ENCODE measurements at places on chromosomes 16 and 17.

- DNase-seq, result no peak
Observed at GRCh38 chr16:86127366-86127765, 228.4 kb downstream of the IRF8 start.

GRCh38 chr16:31000671-31001382, 9.6 kb downstream of the STX1B start:
- DNase-seq, result no peak

DNA sequence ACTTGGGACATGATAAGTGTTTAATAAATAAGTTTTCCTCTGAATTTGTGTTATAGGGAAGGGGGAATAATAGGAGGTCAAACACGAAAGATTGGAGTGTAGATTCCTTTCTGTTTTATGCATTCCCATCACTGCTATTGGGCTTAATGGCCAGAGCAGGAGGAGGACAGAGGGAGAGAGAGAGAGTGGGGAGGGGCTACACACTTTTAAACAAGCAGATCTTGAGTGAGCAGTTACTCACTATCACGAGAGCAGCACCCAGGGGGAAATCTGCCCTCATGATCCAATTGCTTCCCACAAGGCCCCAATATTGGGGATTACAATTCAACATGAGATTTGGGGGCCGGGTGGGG, 505.0 kb downstream of the GRIN2A start:
- DNase-seq, result no peak

GRCh38 chr17:13636951-13637350, 35.2 kb upstream of the HS3ST3A1 start:
- DNase-seq, result no peak

DNA sequence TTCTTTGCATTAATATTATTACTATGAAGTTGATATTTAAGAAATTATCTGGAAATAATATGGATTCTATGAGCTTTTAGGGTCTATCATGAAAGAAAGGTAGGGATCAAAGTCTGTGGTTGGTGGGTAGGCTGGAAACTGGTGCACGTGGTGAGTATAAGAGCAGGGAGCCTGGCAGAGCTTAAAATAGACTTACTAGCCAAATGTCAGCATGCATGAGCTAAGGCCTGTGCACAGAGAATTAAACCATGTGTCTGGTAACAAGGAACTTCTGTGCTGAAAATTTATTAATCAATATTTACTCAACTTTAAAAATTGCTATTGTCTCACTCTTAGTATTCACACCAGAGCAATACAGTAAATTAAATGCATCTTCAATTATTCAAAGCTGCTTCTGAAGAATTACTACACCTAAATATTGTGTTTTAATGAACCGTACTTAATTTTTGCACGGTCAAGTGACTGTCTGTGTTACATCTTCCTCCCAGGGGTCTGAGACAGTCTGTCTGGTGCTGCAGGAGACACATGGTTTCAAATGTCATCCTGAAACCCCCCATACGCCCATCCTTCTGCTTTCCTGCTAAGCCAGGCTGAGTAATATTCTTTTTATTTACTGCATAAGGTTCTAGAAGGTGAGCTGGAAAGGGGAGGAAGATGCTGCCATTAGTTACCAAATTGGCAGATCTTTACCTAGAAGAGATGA, 161.0 kb upstream of the NLRP1 start:
- DNase-seq, result no peak

DNA sequence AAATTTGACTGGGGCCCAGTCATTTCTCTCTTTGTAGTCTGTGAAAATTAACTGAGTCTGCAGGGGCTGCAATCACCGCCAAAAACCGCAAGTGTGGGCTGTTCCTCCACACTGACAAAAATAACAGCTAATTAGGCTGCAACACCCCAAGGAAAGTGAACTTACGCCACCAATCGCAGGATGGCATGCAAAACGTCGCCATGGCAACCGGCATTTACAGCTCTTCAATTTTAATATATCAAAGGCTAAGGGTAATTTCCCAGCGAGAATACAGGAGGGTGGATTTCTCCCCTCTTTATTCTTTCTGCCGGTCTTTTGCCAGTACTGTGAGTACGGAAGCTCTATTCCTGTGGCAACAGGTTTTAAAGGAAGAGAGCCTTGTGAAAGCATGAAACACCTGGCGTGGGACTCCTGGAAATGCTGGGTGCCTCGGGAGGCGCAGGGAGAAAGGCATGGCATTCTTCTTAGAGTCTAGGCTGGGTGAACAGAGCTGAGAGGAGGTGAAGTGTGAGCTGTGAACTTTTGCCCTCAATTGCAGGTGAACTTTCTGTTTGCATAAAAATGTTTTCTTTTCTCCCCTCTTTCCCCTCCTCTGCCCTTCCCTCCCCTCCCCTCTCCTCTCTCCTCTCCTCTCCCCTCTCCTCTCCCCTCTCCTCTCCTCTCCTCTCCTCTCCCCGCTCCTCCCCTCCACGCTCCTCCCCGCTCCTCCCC, 399.7 kb downstream of the XYLT1 start:
- no peak for DNase-seq

GRCh38 chr17:57466017-57466471, 209.7 kb downstream of the MSI2 start:
- DNase-seq, result no peak

DNA sequence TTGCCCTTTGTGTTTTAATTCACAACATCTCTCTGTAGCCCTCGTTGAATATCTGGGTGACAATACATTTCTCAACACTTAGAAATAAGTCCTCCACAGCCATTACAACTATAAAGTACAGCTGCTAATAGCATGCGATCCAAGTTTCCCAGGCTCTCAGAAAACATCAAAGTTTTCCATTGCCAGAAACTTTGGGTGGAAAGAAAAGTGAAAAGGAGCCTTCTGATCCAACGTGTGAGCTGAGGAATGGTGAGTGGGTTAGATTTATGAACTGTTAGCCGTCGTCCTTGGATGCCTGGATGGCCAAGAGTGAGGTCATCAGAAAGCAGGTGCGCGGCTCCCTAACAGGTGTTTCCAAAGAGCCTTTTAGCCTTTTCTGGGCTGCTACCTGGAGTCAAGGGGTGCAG, 258.0 kb downstream of the PMP22 start:
- no peak for DNase-seq

GRCh38 chr17:44795928-44796327, 34.2 kb downstream of the GJC1 start:
- DNase-seq, result no peak

- peak; percentile 76 for DNase-seq
Observed at GRCh38 chr17:38867179-38867967, 2.5 kb upstream of the LASP1 start.

DNA sequence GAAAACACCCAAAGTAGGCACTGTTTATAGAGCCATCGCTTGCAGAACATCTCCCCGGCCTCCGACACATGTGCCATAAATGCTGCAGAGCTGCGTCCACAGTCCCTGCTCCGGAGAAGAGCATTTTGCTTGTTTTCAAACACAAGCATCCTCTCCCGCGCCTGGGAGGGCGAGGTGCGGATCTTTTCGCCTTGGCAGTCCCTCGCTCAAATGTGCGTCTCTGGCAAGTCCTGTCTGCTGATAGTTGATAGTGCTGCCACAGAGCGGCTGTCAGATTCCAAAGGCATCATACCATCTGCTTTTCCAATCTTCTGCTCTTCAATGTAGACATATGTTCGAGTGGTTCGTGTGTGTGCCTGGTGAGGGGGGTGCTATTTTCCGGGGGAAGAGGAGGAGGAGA, 603.7 kb downstream of the MAF start:
- DNase-seq, result no peak

- DNase-seq, result peak; percentile 2
Observed at GRCh38 chr16:22123146-22123545, 30.8 kb downstream of the VWA3A start.

DNA sequence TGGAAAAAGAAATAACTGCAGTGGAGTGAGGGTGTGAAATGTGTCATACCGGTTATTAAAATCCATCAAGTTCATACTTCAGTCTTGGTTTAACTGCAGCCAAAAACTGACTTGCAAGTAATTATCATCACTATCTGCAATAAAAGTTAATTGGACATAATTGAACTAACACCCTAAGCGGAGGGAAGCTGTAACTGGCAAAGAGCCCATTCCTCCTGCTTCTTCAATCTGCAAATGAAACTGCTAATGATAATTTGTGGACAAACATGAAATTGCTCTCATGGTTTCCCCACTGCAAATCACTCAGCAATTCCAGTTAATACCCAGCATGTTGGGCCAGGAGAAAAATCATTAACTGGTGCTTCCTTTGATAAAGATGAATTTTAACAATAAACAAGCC, 46.5 kb downstream of the FAM222B start:
- DNase-seq, result no peak

DNA sequence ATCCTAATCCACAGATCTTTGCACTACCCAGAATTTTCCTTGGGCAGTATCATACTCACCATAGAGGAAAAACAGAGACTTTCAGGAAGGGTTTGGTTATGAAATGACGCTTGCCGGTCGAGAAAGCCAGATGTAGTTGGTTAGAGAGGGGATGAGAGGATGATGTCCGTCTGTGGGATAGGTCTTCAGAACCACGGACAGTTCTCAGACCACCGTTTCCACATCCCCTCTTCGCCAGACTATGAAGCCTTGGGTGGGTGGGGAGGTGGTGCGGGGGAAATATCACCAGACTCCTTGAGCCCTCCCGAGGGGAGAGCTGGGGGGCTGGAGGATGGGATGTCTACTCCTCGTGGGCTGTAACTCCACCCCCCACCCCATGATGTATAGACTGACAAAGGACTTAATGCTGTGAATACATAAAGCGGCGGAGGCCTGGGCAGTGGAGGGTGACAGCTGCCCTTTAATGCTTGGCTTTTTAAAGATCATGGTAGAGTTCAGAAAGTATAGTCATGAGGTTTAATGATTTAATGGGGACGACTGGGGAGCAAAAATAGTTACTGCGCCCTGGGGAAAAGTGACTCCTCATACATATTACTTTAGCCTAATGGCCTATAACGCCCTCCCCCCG, 96.6 kb downstream of the MRM1 start:
- DNase-seq, result no peak

DNA sequence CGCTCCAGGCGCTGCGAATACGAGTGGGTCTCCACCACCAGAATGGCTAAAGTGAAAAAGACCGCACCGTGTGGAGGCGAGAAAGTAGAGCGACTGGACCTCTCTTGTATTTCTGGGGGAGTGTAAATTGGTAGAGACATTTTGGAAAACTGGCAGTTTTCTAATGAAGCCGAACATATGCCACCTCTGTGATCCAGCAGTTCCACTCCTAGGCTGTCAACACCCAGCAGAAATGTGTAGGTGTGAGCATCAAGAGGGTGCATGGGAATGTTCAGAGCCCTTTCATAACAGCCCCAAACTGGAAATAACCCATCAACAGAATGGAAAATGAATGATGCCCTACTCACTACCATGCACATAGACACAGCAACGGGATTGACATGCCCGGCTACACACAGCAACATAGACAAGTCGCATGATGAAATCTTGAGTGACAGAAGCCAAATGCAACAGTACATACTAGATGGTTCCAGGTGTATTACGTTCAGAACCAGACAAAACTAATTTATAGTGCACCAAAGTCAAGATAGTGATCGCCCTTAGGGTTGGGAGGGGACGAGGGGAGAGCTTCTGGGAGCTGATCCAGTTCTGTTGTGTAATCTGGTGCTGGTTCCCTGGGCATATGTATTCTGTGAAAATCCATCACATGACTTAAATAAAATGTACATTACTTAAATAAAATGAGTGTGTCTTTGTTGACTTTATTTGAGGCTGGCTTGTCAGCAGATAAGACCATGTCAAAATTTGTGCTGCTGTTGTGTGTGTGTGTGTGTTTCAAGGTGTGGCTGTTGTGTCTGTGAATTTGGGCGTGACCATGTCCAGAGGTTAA, 877 bp upstream of the BCL7C start:
- DNase-seq, result peak; percentile 29

DNA sequence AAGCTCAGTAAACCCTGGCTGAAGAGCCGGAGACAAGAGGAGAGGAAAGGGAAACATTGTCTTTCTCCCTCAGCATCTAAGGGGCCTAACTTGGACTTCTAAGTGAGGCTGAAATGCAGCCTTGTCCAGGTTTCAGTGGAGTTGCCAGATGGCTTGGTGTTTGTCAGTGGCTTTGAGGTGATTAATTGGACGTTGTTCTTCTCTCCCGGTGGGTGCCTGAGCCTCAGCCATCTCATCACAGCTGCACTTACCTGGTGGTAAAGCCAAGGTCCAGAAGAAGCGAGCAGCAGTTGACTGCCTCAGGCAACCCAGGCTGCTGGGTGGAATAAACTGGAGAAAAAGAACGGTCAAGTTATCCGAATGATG, 202.2 kb upstream of the NLRP1 start:
- DNase-seq, result no peak

- peak; percentile 82 for DNase-seq
Observed at GRCh38 chr17:72614871-72615626, 477.4 kb downstream of the SLC39A11 start.

DNA sequence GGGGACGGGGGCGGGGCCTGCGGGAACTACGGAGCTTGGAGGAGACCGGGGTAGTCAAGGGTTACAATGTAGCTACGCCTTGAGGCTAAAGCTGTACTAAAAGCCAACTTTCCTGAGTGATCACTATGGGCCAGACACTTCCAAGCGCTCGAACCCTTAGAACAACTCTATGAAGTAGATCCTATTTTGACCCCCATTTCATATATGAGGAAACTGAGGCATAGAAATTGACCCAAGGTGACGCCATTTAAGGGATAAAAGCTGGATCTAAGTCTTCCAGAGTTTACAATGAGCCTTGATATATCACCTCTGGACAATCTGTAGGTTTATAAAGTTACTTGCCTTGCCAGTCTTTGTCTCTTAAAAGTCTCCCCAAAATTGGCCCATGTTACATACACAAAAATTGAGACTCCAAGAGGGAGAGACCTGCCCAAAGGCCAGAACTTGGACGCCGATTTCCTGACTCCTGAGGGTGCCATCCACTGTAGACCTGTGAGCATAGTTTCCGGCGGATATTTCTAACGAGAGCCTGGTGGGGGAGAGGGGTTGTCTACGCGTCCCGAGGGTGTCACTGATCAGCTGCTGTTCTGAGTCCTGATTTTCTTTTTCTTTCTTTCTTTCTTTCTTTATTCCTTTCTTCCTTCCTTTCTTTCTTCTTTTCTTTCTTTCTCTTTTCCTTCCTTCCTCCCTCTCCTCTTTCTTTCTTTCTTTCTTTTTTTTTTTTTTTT, 555 bp upstream of the NCBP3 start:
- DNase-seq, result no peak

- DNase-seq, result peak; percentile 93
Observed at GRCh38 chr16:64983963-64984362, 137.9 kb downstream of the CDH11 start.

GRCh38 chr16:7182510-7183109, 150.0 kb upstream of the RBFOX1 start:
- DNase-seq, result no peak

- DNase-seq, result no peak
Observed at GRCh38 chr16:66918803-66919568, at the start of gene CDH16. Gene CDH16, minus strand, starts transcription at chr16:66918885. Its CDS starts 820 bp downstream, at chr16:66918065.

DNA sequence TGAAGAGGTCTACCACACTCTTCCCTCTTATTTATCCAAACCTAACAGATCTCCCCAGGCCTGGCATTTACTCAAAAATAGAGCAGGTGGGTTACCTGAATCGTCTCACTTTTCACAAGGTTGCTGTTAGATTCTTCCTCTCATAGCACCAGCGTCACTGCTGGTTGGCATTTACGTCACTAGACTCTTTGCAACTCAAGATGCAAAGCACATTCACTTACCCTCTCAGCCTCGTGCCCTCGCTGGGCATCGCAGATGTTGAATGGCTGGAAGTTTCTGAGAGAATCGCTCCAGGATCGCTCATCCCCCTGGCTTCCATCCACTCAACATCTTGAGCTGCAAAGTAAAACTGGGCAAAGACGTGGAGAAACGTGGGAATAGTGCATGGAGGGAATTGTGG, 21.9 kb downstream of the GSG1L start:
- no peak for DNase-seq
